Activated CD4-positive, alpha-beta T cell treated with anti-CD3 and anti-CD28 coated beads, Interleukin-2, amount 10 ng/mL, durations not matched to agents 24 days and 14 days (primary cell): ENCODE measurements at places on chromosomes 4 and X.

DNA sequence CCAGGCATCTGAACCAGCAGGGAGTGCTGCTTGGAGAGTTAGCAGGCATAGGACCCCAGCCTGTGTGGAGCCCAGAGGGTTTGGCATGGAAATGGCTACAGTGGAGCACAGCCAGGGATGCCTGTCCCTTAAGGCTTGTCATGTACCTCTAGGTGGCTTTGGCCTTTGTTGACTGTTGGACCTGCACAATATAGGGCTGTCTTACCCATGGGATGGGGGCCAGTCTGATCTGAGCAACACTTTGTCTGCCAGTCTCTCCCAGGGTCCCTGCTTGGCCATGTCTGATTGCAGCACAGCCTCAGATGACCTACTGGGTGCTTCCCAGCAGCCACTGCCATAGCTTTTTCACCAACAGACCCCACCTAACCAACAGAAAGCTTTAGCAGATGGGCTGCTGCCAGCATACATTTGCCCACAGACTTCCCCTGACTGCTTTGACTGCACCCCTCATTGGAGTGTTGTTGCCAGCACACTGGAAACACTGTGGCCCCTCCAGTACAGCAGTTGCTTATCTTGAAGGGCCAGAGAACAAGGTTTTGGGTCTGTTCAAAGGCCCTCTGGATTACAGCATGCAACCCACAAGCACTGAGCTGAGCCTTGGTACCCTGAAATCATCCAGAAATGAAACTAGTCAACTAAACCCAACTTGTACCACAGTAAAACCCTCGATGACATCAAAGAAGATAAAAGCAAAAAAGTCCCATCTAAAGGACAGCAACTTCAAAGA is 22.1 kb downstream of the ANAPC10 start:
- DNase-seq, result peak; percentile 62

DNA sequence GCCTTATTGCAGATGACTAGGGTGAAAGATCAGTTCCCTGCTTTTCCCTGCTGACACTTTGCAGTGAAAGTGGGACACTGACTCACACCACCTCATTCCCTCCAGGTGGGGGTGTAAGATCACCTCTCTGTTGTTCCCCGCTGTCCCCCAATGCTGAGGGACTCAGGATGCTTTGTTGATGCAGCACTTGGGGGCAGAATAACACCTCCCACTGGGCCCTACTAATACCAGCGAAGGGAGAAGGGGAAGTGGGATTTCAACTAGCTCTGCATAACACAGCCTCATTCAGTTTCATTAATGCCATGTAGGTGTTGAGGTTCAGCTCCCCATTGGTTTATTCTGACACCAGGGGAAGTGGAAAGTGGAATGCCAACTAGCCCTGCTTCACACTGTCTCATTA is 43.6 kb upstream of the IL1RAPL2 start:
- DNase-seq, result no peak

DNA sequence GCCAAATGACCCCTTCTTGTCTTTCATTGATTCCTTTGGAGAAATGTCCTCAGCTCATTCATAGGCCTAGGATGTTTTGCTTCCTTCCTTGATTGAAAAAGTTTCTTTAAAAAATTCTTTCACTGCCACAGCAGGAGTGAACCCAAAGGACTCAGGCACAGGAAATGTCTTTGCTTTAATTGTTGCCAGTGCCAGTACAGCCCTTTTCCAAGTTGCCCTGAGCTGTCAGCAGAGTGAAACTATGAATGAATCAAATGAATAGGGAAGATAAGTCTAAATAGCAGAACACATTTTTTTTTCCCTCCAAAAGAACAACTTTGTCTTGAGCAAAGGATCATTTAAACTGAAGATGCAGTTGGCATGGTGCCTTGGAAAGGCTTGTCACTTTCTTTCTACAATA is 63.8 kb upstream of the SLC4A4 start:
- DNase-seq, result no peak

DNA sequence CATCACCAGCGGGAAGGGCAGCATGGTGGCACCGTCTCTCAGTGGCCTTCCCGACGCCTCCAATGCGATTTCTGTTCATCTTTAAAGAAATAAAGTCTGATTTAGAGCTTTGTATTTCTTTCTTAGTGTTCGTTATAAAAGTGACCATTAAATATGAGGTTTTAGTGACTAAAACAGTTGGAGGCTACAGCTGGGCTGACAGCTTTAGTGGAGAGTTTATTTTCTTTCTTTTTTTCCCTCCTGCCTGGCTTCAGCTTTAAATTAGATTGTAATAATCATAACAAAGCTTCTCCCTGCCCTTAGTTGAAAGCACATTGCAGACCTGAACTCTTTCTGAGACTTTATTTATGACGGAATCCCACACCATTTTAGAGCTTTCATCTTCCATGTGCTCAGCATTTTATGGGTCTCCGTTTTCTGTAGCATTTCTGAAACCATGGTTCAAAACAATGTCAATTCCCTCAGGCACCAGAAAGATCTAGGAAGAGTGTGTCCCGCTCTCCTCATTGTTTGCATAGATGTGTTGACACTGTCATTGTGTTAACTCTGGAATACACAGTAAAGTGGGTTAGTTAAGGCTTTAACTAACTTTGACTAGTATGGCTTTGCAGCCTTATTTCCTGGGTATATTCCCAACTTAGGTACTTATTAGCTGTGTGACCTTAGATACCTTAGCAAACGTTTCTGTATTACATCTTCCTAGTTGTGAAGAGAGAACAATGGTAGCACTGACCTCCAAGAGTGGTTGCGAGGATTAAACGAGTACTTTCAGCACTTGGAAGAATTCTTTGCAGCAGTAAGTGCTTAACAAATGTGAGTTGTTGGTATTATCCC is 97.4 kb upstream of the PGRMC2 start:
- no peak for DNase-seq

DNA sequence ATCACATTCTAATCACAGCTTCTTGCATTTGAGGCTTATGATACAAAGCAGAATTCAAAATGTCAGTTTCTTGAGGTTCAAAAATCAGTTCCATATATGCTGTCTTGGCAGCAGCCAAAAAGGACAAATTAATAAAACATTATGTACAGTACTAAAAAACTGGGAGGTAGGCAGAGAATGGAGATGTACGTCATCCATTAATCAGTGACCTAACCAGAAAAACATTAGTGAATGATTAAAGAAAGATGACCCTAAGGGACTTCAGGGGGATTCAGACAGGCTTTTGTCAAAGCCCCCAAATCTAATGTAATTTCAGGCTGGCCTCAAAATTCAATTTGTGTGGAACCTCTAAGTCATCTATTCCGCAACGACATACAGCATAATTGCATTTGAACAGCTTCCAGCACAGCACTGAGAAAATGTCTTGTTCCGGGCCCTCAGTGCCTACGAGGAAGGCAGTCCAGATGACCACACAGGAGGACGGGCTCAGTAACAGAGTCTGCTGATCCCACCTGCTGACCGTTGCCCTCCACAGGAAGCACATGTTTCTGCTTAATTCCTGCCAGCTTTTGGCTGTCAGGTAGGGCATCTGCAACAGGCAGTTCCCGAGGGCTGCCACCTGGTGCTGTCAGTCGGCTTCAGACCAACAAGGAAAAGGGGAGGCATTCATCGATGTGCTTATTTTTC is 83.8 kb upstream of the HHIP start:
- DNase-seq, result no peak

DNA sequence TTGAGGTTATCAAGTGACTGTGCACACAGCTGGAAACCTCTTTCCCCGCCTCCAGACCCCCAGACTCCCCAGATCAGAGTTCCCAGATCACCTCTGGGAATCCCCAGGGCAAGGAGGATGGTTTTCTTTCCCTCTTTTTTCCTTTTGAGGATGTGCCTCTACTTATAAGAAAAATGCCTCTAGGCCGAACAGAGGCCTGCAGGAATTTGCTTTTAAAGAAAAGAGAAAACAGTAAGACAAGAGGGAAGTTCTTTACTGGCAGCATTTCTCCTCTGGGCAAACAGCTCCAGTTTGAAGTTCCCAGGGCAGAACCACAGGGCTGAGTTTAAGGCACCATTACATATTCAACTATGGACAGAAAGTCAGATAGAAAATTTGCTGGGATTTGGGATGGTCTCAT is 837.9 kb upstream of the LCORL start:
- no peak for DNase-seq

DNA sequence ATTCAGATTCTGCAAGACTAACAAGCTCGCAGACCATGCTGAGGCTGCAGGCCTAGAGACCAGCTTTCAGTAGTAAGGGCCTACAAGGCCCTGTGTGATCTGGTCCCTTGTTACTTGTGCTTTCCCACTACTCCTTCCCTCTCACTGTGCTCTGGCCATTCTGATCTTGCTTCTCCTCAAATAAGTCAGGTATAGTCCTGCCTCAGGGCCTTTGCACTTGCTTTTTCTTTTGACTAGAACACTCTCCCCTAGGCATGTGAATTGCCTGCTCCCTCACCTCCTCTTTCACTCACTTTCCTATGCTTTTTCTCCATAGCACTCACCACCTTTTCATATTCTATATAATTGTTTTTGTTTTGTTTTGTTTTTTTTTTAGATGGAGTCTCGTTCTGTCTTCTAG is 22.2 kb downstream of the AKAP14 start:
- no peak for DNase-seq

- DNase-seq, result no peak
Measured at GRCh38 chr4:18025288-18025687, 3.7 kb upstream of the LCORL start.

DNA sequence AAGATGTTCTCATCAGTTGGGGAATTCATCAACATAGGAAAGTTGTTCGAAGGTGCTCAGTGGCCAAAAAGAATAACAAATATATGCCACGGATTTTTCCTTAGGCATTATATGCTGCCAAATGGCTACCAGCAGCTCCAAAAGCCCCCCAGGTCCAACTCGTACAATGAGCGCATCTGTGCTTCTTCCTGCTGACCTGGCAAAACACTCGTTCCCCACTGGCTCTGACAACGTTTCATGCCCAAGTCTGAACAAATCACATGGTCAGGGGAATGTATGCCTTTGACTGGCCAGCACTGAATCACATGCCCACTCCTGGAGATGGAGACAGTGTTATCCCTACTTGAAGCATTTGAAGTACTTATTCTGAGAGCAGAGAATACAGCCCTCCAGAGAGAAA is 59.9 kb upstream of the SPP1 start:
- no peak for DNase-seq

DNA sequence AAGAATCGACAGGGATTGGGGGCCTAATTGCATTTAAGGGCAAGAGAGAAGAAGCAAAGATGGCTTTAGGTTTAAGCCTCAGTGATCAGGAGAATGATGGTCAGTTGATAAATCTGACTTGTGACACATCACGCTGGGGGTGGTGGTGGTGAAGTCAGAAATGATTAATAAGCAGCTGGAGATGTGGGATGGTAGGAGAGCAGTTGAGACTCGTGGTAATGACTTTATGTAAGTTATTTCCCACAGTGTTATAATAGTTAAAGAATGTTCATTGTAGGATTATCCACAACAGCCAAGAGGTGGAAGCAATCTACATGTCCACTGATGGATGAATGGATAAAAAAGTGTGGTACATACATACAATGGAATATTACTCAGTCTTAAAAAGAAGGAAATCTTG is 178.9 kb upstream of the GPC4 start:
- no peak for DNase-seq

GRCh38 chrX:50813843-50814661 is at the start of gene SHROOM4:
Gene SHROOM4 (minus strand): TSS chrX:50814194. CDS start chrX:50814018, 176 bp downstream.
- no peak for DNase-seq

GRCh38 chrX:11265352-11265751 is 27.9 kb upstream of the AMELX start:
- DNase-seq, result no peak

DNA sequence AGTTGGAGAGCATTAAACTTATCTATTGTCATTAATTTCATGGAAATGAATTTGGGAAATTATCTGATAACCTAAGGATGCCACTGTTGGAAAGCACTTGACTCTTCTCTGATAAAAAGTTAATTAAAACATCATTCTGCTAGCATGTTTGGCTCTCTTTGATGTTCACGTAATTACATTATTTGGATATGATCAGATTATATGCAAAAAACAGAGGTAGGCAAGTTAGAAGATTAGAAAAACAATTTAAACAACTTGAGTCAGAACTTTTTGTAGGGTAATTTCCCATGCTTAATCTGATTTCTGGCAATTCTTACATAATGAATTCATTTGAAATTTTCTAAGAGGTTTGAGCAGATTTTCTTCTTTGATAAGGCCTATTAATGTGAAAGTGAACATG is 882.9 kb downstream of the TRAM1L1 start:
- no peak for DNase-seq

DNA sequence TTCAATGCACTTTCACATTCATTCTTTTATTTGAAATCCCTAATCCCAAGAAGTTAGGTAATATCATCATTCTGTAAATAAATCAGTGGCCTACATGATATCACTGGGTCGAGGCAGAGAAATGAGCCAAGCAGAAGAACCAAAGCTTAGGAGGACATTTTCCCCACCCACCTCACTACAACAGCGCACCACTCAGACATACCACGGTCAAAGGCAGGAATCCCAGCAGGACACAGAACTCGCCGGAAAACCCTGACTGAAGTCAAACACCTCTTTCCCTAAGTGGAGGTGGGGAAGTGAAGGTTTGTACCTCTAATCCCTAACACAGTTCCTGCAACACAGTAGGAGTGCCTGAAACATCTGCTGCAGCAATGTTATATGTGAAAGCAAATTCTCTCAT is 21.5 kb downstream of the RELL1 start:
- no peak for DNase-seq

GRCh38 chrX:18920079-18920478 is 63.8 kb downstream of the PHKA2 start:
- no peak for DNase-seq

DNA sequence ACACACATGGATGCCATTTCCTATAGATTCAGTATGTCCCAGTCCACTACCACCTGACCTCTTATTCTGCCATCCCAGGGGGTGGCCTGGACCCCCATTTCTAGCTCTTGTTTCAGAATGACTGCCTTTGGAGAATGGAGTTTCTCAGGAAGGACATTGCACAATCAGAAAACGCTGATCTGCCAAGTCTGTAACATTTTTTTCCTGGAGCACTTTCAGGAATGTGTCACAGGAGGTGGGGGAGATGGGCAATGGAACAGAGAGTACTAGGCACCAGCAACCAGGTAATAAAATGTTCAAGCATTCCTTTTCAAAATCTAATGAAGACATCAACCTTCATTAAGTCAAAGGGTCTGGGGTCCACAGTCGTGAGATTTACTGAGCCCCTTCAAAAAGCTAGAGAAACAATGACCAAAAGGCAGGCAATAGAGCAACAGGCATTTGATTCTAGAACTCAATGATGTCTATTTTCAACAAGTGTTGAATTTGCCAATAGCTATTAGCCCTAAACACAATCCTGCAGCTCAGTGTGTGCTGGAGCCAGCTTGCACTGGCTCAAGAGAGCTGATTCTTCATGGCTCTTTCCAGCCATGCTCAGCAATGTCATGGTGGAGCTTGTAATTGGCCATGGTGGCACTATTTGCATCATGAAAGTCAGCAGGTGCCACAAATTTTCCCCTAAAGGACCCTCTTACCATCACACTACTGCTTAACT is 87.1 kb downstream of the KDR start:
- no peak for DNase-seq

GRCh38 chr4:175657571-175657970 is 154.5 kb downstream of the GPM6A start:
- DNase-seq, result no peak
